ENCODE measurements at places on chromosomes 11 and 22.

GRCh38 chr11:10302359-10302743 lies 2.5 kb upstream of the ADM start:
- DNase-seq, result no peak

DNA sequence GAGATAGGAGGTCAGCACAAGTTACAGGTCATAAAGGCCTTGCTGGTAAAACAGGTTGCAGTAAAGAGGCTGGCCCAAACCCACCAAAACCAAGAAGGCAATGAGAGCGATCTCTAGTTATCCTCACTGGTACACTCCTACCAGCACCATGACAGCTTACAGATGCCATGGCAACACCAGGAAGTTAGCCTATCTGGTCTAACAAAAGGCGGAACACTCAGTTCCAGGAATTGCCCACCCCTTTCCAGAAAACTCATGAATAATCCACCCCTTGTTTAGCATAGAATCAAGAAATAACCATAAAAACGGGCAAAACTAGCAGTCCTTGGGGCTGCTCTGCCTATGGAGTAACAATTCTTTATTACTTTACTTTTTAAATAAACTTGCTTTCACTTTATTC lies 43.5 kb upstream of the B3GAT1 start:
- DNase-seq, result no peak

- DNase-seq, result peak; percentile 12
These were observed 5.0 kb upstream of the MTNR1B start for GRCh38 chr11:92964471-92964870.

GRCh38 chr11:9489080-9489765 lies 28.4 kb downstream of the ZNF143 start:
- peak; percentile 84 for DNase-seq

- no peak for DNase-seq
These were observed 2.8 kb downstream of the LRRC51 start for GRCh38 chr11:72083414-72083813.

GRCh38 chr11:69002570-69003231 lies 10.3 kb downstream of the MRGPRF start:
- DNase-seq, result no peak

DNA sequence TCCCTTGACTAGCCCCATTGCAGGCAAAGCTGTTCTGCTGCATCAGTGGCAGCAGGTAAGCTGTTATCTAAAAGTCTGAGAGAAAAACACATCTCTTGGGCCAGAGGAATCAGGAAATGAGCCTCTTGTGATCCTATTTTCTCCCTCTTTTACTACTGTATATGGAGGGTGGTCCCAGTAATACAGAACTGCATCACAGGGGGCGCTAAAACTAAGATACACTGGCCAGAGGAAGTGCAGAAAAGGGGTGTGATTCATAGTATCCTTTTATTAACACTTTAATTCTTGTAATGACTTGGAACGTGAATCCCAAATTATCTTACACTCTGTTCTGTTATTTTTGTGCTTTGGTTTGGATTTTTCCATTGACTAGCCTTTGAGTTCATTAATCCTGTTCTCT lies 8.8 kb upstream of the MED17 start:
- peak; percentile 27 for DNase-seq

DNA sequence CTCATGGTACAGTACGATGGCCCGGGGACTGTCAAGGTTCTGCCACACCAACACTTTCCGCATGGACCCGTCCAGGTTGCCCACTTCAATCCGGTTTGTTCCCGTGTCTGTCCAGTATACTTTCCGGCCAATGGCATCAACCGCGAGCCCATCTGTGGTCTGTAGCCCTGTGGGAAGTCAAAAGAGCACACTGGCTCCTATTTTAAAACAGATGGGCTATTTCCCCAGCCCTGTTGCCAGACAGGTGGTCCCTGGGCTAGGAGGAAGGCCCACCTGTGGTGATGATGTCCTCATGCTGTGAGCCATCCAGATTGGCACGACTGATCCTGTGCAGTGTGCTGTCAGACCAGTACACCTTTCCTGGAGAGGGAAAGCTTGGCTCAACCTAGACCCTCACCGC lies 30.4 kb upstream of the CKAP5 start:
- no peak for DNase-seq

DNA sequence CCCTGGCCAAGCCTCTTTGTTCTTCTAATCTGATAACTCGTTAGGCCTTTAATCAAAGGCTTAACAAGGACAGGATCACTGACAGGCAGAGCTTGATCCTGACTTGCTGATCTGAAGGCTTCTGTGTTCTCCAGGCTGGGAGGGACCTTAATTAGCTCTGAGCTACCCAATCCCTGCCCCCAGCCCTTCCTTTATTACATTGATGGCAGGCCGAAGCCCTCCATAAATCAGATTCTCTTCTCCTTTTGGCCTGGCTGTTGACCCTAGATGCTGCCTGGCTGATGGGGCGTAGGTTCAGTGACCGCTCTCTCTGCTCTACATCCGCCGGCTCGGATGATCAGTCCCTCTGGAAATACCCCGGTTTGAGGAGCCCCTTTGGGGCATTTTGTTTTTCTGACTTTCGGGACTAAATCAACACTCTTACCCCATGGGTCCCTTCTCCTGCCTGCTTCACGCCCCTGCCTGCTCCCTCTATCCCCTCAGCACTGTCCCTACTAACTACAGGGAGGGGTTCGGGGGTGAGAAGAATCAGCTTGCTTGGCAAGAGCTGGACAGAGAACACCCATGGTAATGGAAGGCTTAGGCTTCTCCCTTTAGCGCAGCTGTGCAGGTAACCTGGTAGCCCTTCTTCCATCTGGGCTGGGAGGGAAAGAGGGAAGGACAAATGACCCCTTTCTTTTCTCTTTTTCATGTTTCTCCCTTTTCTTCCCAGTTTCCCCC lies 10.0 kb upstream of the RRM1 start:
- DNase-seq, result no peak

DNA sequence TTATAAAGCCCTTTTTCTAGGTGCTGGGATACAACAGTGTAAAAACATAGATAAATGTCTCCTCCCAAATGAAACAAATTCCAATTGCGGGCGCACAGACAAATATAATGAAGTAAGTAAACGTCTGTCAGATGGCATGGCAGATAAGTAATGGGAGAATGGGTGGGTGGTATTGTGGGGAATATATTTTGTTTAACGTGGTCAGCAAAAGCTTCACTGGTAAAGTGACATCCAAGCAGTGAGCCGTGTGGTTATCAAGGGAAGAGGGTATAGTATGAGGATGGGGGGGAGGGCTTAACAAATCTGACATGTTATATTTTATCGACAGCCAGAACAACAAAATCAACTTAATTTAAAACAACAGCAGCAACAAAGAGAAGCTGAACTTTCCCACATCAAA lies 1.2 kb downstream of the SVIP start:
- no peak for DNase-seq

DNA sequence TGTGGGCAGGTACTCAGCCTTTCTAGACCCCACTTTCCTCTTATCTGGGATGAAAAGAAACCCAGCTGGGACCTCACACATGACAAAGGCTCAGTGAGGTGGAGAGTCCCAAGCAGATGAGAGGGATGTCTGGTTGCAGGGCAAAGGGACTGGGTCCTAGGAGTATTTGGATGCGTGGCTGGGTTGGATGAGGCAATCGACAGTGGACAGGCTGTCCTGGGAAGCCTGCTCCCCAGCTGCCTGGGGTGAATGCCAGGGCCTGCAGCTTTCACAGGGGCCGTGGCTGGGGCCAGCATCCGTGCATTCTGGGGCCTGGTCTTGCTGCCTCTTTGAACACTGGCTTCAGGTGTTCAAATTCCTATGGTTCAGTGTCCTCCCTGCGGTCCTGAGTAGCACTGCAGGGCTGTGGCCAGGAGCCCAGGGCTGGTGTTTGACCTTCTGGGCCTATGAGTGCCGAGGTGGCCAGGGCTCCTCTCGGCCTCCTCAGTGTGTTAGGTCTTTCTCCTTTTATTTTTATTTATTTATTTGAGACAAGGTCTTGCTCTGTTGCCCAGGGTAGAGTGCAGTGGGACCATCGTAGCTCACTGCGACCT lies 65.3 kb downstream of the MCM5 start:
- DNase-seq, result no peak

- DNase-seq, result no peak
These were observed 6.6 kb upstream of the CARD10 start for GRCh38 chr22:37525746-37526350.

Data from GM23248 (cell line).